ENCODE measurements at places on chromosomes 16 and 17.
A peak's percentile ranks its signal among the peaks of the same experiment; 100 is the strongest.

GRCh38 chr16:85554889-85555718 lies 58.0 kb upstream of the GSE1 start:
- peak; percentile 27 for DNase-seq

- no peak for DNase-seq
Observed at GRCh38 chr16:9186061-9186460, 94.6 kb downstream of the HAPSTR1 start.

- no peak for DNase-seq
Observed at GRCh38 chr16:72825912-72826621, 221.9 kb downstream of the ZFHX3 start.

DNA sequence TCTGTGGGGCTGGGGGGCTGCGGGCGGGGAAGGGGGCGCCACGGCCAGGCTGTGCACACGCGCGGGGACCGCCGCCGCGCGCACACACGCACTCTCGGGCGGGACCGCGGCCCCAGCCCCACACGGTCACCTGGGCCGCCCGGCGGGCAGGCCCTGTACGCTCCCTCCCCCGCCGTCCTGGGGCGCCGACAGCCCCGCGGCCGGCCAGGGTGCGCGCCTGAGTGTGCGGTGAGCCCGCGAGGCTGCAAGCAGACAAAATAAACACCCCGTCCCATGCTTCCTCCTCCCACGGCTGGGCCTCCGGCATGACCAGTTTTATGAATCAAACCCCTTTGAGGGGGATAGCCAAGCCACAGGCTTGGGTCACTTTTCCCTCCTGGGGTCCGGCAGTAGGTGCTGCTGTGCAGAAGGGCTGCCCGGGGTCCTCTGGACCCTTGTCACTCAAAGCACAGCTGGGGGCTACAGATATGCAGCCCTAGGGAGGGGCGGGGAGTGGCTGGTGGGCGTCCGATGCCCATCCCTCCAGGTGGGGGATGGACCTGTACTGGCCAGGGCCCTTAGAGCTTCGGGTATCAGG lies 441 bp downstream of the VASN start:
- no peak for DNase-seq

DNA sequence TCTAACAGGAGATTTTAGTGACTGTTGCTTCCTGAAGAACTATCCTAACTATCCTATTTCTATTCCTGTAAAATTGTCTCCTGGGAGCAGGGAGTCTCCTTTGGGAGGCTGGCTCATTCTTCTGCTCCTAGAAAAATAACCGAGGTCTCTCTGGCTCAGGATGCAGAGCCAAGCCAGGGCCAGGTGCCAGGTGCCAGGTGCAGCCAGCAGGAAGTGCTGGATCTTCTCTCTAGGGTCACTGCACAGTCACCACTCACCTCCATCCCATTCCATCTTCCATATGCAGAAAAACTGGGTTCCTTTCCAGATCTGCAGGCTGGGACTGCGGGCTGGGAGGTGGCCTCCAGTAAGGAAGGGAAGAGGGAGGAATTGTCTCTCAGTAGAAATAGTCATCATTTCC lies 3.8 kb upstream of the TMC7 start:
- no peak for DNase-seq

DNA sequence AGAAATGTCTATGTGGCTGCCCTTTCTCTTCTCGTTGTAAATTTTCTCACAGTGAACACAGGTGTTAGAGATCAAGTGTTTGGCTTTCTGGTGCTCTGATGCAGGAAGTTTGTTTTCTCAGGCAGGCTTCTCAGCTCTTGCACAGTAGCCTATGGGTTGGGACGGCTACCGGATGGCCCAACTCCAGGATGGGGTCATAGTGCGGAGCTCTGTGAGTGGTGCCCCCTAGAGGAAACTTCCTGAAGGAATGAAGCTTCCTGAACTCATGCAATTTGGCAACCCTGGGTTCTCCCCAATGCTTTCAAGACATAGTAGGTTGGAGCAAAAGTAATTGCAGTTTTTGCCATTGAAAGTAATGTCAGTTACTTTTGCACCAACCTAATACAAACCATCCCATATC lies 407.5 kb upstream of the HSBP1 start:
- no peak for DNase-seq

GRCh38 chr16:54316095-54316889 lies 29.7 kb upstream of the IRX3 start:
- DNase-seq: no peak

GRCh38 chr16:57335366-57335765 lies 23.2 kb upstream of the CCL22 start:
- DNase-seq: no peak

- DNase-seq: no peak
Observed at GRCh38 chr16:50388496-50388895, 19.7 kb upstream of the BRD7 start.

DNA sequence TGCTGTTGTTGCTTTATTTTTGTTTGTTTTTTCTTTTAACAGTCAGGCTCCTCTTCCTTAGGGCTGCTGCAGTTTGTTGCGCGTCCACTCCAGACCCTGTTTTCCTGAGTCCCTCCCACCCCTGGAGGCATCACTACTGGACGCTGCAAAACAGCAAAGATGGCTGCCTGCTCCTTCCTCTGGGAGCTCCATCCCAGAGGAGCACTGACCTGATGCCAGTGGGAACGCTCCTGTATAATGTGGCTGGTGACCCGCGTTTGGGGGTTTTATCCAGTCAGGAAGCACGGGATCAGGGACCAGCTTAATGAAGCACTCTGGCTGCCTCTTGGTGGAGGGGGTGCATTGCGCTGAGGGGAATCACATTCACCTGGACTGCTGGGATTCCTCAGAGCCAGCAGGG lies 1005.6 kb downstream of the CDH8 start:
- DNase-seq: no peak
